ENCODE measurements at places on chromosomes 4 and X.

DNA sequence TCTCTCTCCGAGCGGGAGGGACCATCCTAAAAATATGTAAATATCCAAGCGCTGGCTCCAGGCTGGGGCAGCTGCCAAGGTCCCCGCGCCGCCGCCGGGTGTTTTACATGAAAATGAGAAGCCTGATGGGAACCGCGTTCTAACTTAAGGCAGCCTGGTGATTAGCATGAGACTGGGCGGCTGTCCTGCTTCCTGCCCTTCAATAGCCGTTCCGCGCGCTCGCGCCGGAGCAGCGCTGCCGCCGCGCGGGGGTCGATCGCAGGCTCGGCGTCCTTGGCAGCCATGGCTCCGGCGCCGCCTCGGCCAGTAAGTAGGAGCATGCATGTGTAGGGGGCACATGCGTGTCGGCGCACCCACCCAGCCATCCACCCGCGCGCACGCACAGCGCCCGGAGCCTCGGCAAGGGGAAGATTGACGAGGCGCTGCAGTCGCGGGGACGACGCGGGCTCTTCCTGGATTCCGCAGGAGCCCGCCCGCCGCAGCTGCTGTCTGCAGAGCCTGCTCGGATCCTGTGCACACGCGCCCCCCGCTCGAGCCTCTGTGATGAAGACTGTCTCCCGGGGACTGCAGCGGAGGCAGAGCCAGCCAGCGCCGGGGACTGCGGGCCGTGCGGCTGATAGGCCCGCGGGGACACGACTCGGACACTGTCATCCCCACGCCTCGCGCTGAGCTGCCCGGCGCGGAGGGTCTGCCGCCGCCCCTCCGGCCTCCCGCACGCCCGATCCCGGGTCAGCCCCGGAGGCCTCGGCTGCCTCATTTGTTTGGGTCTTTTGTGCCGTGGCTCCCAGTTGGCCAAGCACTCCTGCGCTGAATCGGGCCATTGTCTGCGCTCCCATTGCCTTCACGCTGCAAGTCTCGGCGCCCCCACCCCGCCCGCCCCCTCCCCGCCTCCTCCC lies 734 bp downstream of the STOX2 start:
- no peak for DNase-seq

GRCh38 chrX:10028283-10029104 lies 61.3 kb downstream of the CLDN34 start:
- DNase-seq: no peak

GRCh38 chrX:80432863-80433262 lies 12.6 kb downstream of the TENT5D start:
- no peak for DNase-seq

- DNase-seq: no peak
Measured at GRCh38 chrX:80285131-80285773, 135.0 kb upstream of the TENT5D start.

- no peak for DNase-seq
Measured at GRCh38 chr4:152095701-152096070, 334.9 kb upstream of the GATB start.

DNA sequence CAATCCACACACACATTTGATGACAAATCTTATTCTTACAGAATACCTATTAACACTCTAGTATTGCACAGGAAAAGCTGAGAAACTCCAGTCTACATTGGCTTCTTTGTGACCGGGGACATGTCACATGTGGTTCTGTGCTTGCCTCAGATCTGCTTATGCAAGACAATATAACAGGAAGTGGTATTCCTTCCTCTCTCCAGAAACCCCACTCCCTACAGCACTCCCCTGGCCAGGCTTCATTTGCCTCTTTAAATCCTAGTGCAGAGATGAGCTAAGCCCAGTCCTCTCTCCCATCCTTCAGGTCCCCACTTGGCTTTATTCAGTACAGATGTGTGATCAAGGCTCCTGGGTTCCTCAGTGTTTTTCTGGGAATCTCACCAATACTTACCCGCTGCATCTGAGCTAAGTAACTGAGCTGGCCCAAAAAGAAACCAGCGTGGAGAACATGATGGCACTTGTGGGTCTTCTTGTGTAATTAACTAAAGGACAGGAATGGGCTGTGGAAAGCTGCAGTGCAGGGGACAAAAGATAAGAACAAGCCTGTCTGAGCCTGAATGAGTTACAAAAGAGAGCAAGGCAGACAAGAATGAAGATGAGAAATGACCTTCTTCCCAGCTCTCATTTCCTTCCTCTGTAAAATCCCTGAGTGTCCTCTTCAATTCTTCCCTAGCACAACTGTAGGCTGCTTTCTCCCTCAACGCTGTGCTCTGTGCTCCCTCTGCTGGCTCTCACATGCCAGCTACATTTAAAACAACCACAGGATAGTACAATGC lies 105.6 kb downstream of the HNRNPD start:
- no peak for DNase-seq

DNA sequence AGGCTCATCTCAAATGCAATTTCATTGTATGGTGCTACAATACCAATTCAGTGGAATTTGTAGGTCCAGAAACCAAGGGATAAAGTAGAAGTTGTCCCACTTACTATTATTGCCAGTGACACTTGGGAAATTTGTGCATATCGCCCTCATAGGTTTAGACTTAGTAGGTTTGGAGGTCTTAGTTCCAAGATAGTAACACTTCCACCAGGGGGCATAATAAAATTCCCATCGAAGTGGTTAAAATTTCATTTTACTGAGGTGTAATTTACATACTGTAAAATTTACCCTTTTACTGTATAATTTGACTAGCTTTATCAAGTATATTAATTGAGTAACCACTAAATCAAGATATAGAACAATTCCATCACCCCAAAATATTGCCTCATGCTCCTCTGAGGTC lies 174.6 kb downstream of the INPP4B start:
- DNase-seq: no peak

DNA sequence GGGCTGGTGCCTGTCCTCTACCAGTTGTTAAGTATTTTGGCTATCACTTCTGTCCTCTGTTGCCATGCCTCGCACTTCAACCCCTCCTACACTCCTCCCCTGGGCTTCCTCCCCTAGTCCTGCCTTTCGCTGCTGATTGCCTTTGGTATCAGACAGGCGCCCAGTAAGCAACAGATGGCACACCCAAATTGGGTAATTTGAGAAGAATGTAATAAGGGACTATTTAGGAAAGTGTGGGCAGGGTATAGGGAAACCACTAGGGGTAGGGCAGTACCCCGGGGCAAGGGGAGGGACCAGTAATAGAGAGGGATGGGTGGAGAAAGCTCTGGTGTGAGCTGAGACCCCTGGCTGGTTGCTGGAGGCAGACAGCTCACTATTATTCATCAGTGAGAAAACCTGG lies 172.7 kb upstream of the USP9X start:
- DNase-seq: no peak

- DNase-seq: no peak
Measured at GRCh38 chrX:109842611-109843010, 109.6 kb upstream of the ACSL4 start.

DNA sequence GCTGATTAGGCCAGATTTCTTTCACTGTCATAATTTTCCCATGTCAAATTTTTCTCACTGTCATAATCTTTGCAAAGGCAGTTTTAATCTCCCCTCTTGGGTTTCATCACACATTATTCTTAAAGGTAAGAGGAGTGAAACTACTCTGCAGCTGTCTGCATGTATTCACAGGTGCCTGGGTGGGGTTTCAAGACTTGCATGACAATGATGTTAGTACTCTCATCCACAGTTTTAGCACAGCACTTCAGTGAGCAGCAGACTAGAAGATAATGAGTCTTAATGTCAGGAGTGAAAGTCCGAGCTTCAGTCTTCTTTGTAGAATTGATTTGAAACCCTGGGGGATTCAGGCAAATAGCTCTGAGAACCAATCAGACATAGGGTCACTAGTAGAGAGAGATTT lies 182.5 kb upstream of the GALNT7 start:
- no peak for DNase-seq

- no peak for DNase-seq
Measured at GRCh38 chr4:113784497-113785250, 23.1 kb upstream of the CAMK2D start.

- DNase-seq: no peak
Measured at GRCh38 chr4:110085131-110085530, 113.3 kb downstream of the ELOVL6 start.

DNA sequence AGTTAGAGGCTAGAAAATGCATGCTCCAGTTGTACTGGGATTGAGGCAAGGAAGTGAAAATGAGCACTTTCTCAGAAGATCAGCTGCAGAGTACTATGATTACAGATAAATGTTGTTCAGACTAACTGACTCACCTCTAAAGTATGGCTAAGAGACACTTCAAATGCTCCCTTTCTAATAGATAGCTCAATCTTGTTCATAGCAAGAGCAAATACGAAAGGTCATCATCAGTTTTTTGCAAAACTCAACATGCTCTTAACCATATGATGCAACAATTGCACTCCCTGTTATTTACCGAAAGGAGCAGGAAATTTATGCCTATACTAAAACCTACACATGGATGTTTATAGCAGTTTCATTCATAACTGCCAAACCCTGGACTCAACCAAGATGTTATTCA lies 838.4 kb upstream of the INTU start:
- no peak for DNase-seq

- DNase-seq: no peak
Measured at GRCh38 chr4:89482251-89482650, 174.7 kb upstream of the GPRIN3 start.

GRCh38 chr4:87251106-87251505 lies 30.7 kb upstream of the KLHL8 start:
- no peak for DNase-seq

DNA sequence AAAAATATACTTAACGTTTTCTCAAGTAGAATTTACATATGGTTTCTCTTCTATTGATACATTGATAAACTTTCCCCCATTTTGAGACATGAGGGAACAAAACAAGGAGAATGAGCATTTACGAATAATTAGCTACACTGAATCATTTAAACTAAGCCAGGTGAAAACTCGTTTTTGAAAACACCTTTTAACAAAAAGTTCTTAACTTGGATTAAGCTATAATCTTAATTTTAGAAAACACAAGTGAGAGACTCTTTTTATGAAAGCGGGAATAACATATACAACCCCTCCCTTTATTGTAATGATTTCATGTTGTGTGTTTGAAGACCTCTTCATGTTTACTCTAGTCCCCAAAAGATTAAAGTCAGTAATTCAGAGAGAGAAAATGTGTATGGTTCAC lies 20.1 kb downstream of the PDLIM3 start:
- no peak for DNase-seq

DNA sequence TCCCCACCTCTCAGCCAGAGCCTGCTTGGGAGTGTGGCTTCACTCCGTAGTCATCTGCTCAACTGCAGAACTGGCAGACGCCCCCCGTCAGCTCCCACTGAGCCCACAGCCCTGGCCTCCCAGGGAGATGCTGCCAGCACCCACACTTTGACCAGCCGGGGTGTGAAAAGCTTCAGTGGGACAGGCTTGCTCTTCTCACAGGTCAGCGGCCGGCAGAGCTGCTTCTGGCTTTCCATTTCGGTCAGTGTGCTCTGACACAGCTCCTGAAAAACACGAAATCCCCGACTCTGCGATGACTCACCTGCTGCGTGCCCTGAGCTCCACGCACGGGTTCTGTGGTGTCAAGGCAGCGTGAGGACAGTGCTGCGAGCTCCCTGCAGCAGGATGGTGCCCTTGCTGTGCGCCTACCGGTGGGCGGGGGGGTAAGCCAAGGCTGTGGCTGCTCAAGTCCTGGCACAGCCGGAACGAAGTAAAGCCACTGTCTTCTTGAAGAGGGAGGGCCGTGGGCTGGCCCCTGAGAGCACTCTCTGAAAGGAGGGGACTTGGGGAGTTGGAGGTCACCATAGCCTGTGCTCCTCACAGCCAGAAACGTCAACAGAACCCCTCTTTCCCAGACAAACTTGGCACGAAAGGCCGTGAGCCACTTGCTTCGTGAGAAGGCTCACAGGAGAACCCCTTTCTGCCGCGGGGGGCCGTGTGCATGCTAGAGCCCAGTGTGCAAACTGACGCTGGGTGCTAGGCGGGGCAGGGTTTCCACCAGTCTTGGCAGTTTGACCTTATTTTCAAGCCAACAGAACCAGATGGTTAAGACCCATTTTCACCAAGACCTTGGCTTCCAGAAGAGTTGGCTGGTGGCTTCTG lies 23.6 kb downstream of the NOP14 start:
- no peak for DNase-seq

GRCh38 chr4:26780539-26780938 lies 80.1 kb upstream of the STIM2 start:
- no peak for DNase-seq

DNA sequence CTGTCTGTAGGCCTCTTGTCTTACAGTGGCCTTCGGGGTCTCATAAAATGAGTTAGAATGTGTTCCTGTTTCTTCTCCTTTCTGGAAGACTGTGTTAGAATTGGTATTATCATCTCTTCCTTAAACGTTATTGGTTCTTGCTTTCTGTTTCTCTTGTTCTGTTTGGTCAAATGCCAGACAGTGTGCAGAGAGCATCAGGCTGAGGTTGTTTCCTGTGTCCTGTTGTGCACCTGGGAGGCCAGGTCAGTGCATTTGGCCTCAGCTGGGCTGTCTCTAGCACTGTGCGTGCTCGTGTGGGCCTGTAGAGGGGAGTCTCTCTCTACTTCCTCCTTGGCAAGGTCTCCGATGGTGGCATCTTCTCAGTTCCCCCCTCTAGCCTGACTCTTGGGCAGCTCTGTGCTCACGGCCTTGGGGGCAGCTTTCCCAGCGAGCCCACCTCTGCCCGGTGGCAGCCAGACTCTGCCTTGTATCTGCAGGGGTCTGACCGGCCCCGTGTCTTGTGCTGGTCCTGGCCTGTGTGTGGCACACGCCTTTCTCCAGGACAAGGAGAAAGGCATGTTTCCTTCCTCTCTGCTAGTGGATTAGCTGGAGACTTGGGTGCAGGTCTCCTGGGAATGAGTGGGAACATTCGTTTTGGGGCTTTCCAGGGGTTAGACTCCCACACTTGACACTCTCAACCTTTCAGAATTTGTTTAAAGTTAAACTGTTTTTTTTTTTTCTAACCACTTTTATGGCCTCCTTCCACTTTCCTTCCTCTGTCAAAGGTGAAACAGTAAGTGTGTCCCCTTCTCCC lies 62.3 kb downstream of the FAM193A start:
- no peak for DNase-seq

GRCh38 chr4:188145601-188146000 lies 6.4 kb downstream of the TRIML1 start:
- DNase-seq: no peak

DNA sequence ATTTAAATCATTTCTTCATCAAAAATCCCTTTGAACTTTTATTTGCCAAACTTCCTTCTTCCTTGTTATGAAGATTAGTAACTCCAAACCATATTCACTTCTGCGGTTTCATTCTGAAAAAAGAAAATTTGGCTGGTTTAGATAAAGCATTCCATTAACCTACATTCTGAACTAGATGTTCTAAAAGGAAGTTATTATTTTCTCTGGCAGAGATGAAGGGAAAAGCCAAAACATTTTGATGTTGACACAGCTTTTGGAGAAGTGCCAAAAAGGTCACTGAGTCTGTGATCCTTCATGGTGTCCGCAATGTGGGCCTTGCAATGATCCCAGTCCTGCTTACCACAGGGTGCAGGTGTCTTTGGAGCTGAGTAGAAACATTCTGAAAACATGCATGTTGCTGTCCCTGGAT lies 36.0 kb downstream of the CXCL8 start:
- no peak for DNase-seq

Measured in stimulated activated CD8-positive, alpha-beta memory T cell treated with anti-CD3 and anti-CD28 coated beads, Interleukin-4, amount 100 ng/mL, for 1 hour (primary cell).